ENCODE measurements at places on chromosomes 1 and 21. TPM values are rescaled to one million over a fixed set of nuclear protein-coding genes. Genes with fewer than 3 reads are reported as not detected.

FCRLB gene
- total RNA-seq = 0.26 TPM

TAF1A gene
- total RNA-seq = 14.5 TPM

SZRD1 gene
- total RNA-seq = 18.1 TPM

BARHL2 gene
- not detected for total RNA-seq

PTCH2 gene
- total RNA-seq = under 0.01 TPM

FBLIM1 gene
- 72.4 TPM for total RNA-seq

LINGO4 gene
- total RNA-seq = under 0.01 TPM

SH3BGR gene
- total RNA-seq = 5.0 TPM

C1orf122 gene
- 18.8 TPM for total RNA-seq

NME7 gene
- total RNA-seq = 11.6 TPM

LRRC3 gene
- total RNA-seq = under 0.01 TPM

HES5 gene
- total RNA-seq = 3.8 TPM

MLLT11 gene
- total RNA-seq = 4.4 TPM
